Right forelimb (tissue), 1 donor: ENCODE measurements at places on chromosomes 12 and 14.

GRCh38 chr12:111558107-111558376 is 41.1 kb downstream of the ATXN2 start:
- no peak for DNase-seq

- no peak for DNase-seq
These were observed 1.5 kb upstream of the PRPF40B start for GRCh38 chr12:49621651-49622500.

GRCh38 chr14:101456246-101457175 is 104.8 kb upstream of the DIO3 start:
- no peak for DNase-seq

- no peak for DNase-seq
These were observed 2.9 kb downstream of the NOVA1 start for GRCh38 chr14:26594756-26595545.

GRCh38 chr12:50353869-50354593 is 42.4 kb downstream of the FAM186A start:
- DNase-seq = no peak

- DNase-seq = no peak
These were observed 525 bp downstream of the ATP5F1B start for GRCh38 chr12:56645201-56645716.

DNA sequence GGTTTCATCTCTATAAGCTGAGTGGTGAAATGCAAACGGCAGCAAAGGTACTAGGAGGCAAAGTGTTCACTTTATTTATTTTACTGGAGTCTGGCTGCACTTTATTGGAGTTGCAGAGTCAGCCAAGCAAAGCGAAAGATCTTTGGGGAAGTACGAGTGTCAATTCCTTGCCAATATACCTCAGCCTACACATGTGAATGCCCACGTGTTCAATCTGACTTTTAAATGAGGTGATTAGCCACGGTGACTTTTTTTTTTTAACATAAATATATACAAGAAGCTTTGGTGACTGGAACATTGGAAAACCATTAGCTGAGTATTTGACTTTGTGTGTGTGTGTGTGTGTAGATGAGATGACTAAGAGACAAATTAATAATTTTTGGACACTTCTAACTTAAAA is 178.8 kb downstream of the NTS start:
- no peak for DNase-seq

- no peak for DNase-seq
These were observed 4.3 kb upstream of the PPP2R5C start for GRCh38 chr14:101757064-101757838.

GRCh38 chr14:23362200-23362599 is 2.8 kb downstream of the EFS start:
- DNase-seq = no peak

GRCh38 chr12:11150832-11151231 is 16.4 kb upstream of the TAS2R30 start:
- no peak for DNase-seq

GRCh38 chr12:68119724-68120211 is 39.8 kb downstream of the IFNG start:
- DNase-seq = no peak

GRCh38 chr12:26741584-26742227 is 91.3 kb downstream of the ITPR2 start:
- no peak for DNase-seq

DNA sequence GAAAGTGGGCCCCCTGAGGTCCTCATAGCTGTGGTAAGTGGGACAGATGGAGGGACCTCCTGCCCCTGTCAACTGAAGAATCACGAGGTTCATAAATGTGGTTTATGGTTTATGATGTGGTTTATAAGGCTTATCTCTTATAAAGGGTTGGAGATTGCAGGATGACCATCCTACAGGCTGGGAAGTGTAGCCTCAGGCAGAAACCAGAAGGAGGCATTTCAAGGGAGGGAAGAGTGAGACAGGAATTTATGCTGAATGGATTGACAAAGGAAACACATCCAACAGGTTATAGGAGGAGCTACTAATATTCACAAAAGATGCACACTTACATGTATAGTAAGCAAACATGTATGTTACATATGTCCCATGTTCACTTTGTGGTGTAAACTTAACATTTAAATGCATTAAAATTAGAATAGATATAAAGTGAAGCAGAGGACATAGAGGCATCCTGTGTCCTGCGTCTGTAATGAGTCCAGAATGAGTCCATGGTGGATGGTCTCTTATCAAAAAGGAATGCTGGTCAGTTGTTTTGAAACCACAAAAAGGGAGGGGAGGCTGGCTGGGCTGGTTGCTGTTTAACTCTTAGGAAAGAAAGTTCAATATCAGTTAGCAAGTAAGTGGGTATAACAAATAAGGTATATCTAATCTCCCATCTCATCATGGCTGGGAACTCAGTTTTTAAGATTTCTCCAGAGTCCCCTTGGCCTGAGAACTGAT is 149.0 kb upstream of the RMST start:
- no peak for DNase-seq

DNA sequence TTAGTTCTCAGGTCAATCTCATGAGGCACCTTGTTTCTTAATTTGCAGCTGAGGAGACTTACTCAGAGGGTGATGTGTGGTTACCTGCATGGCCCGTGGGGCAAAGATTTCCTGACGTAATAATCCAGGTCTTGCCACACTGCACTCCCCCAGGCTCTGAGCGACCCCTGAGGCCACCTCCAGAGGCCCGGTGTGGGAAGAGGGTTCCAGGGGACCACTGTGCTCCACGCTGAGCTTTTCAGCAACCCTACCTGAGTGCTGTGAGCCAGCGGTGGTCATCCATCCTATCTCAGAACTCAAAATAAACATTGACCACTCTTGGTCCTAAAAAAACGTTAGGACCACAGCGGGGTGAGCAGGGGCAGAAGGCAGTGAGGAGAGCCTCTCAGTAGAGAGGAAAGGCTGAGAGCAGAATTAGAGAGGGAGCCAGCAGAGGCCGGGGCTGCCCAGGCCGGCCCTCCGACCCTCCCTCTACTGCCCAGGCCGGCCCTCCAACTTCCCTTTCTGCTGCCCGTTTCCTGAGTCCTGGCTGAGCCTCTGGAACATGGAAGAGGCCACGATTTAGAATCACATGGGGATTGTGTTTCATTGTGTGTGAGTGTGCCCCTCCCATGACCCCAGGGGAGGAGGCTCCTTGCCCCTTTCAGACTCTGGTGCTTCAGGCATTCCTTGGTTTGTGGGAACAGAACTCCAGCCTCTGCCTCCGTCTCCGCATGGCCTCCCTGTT is 188.2 kb upstream of the DIO3 start:
- no peak for DNase-seq

DNA sequence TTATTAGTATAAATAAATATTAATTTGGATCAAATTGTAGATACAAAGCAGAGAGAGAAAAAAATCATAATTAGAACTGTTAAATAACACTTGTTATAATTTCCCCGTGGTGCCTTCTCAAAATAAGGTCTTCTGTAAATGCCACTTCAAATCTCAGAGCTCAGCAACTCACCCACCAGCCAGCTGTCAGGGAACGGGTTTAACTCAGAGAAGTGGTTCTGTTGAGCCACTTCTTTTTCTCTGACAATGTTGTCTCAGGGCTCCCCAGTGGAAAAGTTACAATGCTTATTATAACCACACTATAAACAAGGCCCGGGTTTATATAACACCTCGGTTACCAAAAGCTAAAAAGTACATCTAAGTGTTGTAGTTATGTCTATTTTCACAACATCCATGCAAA is 452.6 kb downstream of the GLT1D1 start:
- no peak for DNase-seq

GRCh38 chr14:35435177-35435576 is 30.6 kb upstream of the NFKBIA start:
- DNase-seq = no peak

GRCh38 chr14:100130521-100130920 is 28.9 kb downstream of the DEGS2 start:
- no peak for DNase-seq

DNA sequence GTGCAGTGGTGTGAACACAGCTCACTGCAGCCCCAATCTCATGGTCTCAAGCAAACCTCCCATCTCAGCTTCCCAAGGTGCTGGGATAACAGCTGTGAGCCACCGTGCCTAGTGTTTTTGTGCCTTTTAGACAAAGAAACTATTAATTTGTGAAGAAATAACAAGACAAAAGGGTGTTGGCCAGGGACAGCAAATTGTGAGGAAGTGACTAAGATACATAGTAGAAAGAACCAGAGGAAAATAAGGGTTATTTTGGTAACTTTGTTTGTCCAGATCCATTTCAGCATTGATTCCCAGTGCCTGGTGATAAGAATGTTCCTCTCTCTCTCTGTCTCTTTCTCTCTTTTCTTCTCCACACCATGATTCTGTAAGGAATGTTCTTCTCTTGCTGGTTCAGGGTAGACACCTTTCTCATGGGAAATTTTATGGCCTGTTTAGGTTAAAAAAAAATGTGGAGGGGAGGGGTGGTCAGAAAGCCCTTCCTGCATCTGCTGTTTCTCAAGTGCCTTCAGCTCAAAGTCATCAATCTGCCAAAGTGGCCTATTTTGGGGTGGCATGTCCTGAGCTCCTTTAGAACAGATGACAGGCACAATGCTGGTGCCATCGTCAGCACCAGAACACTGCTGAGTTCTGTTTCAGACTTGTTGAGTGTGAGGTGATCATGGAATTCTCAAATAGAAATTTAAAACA is 184.4 kb upstream of the EEA1 start:
- no peak for DNase-seq

GRCh38 chr12:10018386-10018785 is 8.0 kb downstream of the CLEC12B start:
- no peak for DNase-seq

DNA sequence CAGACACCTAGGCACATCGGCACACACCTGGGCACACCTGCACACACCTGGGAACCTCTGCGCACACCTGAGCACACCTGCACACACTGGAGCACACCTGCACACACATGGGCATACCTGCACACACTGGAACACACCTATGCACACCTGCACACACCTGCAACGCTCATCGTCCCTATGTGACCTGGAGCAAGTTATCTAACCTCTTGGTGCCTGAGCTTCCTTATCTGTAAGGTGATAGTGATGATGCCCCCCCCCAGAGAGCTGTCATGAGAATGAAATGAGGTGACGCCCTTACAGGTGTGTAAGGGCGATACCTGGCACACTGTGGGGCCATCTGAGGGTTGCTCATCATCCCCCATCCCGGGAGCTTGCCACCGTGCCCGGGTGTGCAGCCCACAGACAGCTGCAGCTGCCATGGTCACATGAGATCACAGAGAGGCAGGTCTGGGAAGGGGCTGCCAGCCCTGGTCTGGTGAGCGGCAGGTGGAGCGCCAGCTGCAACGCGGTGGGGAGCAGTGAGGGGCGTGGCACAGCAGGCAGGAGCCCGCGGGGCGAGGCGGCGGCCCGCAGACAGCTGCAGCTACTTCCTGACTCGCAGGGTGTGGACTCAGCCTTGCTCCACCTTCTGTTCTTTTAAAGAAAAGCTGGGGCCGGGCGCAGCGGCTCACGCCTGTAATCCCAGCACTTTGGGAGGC is 59.9 kb upstream of the FBRSL1 start:
- peak; percentile 83 for DNase-seq

DNA sequence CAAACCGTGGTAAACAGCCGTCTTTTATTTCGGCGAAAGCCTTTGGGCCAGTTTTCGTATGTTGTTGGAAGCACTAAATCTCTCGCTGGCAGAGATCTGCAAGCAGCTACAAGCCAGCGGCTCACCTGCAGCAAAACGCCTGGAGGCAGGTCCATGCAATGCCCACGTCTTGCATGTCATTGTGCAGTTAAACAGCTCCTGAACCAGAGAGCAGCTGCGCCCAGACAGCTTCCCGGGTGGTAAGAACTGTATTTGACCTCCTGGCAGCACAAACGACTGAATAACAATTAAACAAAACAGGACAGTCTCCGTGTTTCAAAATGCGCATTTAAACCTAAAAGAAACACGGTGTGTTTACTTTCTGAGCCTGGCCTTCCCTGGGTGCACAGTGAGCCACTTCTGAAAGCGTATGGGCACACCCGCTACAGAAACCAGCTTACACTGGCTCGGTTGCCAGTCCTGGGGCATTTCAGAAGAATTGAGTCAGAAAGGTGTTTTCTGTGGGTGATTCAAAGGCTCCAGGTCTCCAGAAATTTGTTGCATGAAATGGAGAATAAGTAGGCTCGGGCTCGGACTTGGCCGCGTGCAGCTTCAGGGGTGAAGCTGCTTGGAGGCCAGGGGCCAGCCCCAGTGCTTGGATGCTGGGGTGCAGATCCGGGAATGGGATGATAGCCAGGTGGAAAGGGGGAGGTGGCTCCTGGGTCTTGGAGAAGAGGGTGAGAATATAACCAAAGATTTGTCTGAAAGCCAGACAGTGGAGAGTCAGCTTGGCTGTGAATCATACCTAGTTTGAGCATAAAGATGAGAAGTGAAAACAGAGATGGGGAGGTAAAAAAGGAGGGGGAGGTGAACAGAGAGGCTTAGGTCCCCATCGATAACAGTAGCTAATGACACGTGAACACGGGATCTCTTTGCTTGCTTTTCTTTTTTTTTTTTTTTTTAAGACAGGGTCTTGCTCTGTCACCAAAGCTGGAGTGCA is 24.9 kb upstream of the FZD10 start:
- no peak for DNase-seq

DNA sequence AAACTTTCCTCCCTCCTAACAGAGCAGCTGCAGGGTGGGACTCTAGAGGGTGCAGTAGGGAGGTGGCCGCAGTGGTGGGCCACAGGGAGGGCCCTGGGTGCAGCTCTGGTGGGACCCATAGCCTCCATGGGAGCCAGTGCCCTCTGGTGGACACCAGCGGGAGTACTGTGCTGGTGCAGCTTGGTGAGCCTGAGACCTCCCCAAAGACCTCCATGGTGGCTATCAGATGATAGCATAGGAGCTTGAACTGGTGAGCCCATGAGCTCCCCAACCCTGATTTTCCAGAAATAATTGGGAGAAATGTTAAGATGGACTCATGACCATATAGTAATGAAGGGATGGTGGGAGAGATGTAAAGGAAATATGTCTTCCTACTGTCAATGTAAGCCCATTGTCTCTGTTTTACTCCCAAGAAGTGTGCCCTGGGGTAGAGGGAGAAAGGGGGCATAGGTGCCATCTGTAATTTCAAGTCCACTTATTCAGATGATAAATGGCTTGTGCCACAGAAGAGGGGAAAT is 98.7 kb downstream of the GAS2L3 start:
- DNase-seq = no peak

GRCh38 chr12:3820122-3820521 is 53.1 kb downstream of the PARP11 start:
- DNase-seq = no peak

DNA sequence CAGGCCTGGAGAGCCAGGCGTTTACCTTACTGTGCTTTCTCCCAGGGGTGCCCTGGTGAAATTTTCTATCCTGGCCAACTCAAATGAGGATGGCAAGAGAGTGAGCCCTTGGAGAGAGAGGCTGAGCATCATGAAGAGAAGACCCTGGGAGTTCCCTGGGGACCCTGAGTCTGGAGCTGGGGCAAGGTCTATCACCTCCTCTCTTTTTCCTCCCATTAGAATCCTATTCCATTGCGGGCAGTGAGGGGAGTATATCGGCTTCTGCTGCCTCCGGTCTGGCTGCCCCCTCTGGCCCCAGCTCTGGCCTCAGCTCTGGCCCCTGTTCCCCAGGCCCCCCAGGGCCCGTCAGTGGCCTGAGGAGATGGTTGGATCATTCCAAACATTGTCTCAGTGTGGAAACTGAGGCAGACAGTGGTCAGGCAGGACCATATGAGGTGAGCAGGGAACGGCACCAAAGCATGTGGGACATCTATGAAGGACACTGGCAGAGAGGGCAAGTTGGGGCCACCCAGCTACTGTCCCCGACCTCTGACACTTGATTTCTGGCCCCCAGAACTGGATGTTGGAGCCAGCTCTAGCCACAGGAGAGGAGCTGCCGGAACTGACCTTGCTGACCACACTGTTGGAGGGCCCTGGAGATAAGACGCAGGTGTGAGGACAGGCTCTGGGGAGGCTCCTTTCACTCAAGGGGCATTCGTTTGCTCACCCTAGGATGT is 1.6 kb downstream of the ARHGEF25 start:
- DNase-seq = no peak

GRCh38 chr12:663293-663871 is at the start of gene NINJ2:
NINJ2 (minus strand) TSS chr12:663445; CDS start chr12:663360, 85 bp downstream.
- no peak for DNase-seq
